GM12892 (cell line): ENCODE measurements at places on chromosomes 3 and 15.

- no peak for DNase-seq
Measured at GRCh38 chr15:63462088-63462487, 42.3 kb upstream of the USP3 start.

GRCh38 chr3:107578523-107578922 is 55.8 kb downstream of the BBX start:
- DNase-seq = no peak

- DNase-seq = peak; percentile 60
Measured at GRCh38 chr3:12984023-12984823, 89.0 kb downstream of the IQSEC1 start.

GRCh38 chr3:188037965-188038581 is 115.9 kb upstream of the LPP start:
- no peak for DNase-seq
